ENCODE measurements at places on chromosomes 11 and 22.

GRCh38 chr22:29215012-29215860 lies 9.5 kb downstream of the EMID1 start:
- DNase-seq = no peak

- DNase-seq = no peak
Observed at GRCh38 chr11:94186342-94187203, 57.9 kb downstream of the PANX1 start.

DNA sequence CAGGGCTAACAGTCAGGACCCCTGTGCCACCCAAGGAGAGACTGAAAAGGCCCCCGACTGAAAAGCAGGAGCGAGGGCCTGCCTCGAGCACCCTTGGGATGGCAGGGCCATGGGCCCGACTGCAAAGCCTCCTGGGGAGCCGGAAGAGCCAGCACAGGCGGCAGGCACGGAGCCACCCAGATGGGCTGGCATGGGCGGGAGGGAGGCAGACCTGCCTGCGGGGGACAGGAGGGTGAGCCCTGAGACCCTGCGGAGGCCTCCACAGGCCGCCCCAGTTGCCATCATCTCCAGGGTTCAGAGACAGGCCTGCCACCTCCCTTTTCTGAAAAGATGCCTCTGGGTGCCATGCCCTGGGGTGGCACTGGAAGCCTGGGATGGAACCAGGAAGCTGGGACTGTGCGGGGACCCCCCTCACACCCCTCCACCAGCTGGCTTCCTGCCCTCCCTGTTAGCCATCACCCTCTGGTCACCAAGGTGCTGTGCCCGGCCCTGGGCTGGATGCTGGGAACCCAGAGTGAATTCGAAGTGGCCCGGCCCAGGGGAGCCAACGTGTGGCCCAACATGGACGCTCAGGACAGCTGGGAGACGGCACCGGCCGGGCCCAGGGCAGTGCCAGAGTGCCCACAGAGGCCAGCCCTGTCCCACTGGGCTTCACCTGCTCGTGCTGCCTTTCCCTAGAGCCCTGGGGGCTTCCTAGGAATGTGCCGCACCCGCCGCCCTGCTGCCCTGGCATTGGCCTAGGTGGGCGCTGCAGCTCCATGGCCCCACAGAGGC lies 13.8 kb downstream of the TSPAN32 start:
- DNase-seq = no peak

GRCh38 chr11:134566311-134566710 lies 154.3 kb upstream of the B3GAT1 start:
- no peak for DNase-seq

Measured in activated naive CD4-positive, alpha-beta T cell treated with Interleukin-2 at 50 U/mL for 16 hours (primary cell).